ENCODE measurements at places on chromosomes 6 and 20.
A peak's percentile ranks its signal among the peaks of the same experiment; 100 is the strongest.

- DNase-seq: no peak
Measured at GRCh38 chr6:61210549-61210948, 1075.5 kb downstream of the KHDRBS2 start.

GRCh38 chr6:30618270-30618797 is 694 bp downstream of the MRPS18B start:
- peak; percentile 11 for DNase-seq

- DNase-seq: no peak
Measured at GRCh38 chr20:55783381-55783780, 221.9 kb downstream of the CBLN4 start.

- peak; percentile 73 for DNase-seq
Measured at GRCh38 chr6:145815309-145816274, 997 bp upstream of the FBXO30 start.

GRCh38 chr6:41469156-41470028 is 76.8 kb upstream of the FOXP4 start:
- DNase-seq: peak; percentile 41

DNA sequence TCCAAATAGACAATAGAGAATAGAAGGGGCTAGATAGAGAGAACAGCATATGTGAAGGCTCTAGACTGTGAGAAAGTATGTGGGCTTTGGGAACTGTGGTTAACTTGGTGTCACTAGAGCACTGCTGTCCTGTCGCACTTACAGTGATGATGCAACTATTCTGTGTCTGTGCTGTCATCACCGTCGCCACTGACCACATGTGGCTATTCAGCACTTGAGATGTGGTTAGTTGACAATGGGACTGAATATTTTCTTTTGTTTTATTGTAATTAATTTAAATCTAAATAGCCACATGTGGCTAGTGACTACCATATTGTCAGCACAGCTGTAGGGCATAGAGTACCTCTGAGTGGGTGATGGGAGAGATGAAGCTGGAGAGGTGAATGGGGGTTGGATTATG is 39.0 kb upstream of the IFNGR1 start:
- no peak for DNase-seq

GRCh38 chr20:51210084-51210483 is 187.2 kb upstream of the KCNG1 start:
- no peak for DNase-seq

DNA sequence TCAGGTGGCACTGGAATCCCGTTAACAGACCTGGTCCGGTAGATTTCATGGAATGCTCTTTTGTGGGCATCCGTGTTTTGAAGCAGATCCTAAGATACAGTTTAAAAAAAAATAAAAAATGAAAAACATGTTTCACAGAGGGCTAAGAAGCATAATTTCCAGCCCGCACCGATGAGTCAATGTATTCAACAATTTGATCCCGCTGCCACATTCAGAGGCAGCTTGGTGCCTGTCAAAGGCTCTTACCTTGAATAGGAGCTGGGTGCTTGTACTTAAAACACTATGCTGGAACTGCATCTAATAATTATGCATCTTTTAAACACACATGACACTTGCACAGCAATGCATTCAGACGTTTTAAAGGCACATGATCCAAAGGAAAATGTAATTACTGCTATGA is 164.8 kb downstream of the SYNE1 start:
- no peak for DNase-seq

- DNase-seq: no peak
Measured at GRCh38 chr6:168377484-168377855, 57.9 kb upstream of the DACT2 start.

DNA sequence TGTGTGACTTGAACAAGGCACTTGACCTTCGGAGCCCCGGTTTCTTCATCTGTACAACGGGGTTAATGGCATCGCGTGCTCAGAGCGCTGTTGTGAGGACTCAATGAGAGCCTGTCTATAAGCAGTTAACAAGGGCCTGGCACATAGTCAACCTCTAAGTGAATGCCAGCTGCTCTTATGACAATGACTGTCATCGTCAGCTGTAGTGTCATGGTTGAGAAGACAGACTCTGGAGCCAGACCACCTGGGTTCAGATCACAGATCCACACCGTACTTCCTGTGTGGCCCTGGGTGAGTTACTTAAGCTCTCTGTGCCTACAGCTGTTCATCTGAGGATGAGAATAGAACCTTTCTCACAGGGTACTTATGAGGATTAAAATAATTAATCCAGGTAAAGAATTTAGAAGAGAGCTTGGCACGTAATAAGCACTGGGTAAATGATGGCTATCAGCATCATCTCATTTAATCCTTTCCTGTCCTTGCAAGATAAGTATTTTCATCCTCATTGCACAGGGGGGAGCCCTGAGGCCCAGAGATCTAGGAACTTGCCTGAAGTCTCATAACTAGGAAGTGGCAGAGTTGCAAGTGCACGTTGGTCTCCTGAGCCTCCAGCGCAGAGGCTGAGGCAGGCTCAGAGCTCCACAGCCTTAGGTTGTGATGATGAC is 105.3 kb downstream of the EYA2 start:
- no peak for DNase-seq

DNA sequence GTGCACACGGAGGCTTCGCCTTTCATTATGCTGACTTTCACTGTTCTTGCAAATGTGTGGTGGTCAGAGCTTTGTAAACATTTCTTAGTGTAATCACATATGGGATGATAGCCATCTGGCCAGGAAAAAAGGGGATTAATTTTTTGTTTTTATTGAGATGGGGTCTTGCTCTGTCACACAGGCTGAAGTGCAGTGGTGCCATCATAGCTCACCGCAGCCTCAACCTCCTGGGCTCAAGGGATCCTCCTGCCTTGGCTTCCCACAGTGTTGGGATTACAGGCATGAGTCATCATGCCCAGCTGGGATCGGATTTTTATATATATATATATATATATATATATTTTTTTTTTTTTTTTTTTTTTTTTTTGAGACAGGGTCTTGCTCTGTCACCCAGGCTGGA is 11.0 kb upstream of the TIAM2 start:
- no peak for DNase-seq

- DNase-seq: peak; percentile 94
Measured at GRCh38 chr6:26312501-26313397, 52.2 kb upstream of the BTN3A2 start.

- no peak for DNase-seq
Measured at GRCh38 chr6:81766482-81767069, 14.1 kb upstream of the TENT5A start.

DNA sequence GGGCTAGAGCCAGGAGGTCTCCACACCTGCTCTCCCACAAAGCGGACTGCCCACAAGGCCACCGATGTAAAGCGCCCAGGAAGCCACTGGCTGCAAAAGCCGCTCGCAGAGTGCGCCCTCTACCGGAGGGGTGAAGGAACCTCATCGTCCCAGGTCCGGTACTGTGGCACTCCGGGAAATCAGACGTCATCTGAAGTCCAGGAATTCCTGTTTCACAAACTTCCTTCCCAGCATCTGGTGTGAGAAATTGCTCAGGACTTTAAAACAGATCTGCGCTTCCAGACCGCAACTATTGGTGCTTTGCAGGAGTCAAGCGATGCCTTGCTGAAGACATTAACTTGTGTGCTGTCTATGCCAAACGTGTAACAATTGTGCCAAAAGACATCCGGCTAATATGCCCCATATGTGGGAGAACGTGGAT is 115.1 kb upstream of the ARID1B start:
- DNase-seq: no peak

GRCh38 chr6:55704421-55704820 is 125.4 kb upstream of the HMGCLL1 start:
- DNase-seq: no peak

GRCh38 chr20:33725607-33726264 is 5.6 kb upstream of the PXMP4 start:
- no peak for DNase-seq

- no peak for DNase-seq
Measured at GRCh38 chr6:87851674-87852299, 149.8 kb upstream of the AKIRIN2 start.

DNA sequence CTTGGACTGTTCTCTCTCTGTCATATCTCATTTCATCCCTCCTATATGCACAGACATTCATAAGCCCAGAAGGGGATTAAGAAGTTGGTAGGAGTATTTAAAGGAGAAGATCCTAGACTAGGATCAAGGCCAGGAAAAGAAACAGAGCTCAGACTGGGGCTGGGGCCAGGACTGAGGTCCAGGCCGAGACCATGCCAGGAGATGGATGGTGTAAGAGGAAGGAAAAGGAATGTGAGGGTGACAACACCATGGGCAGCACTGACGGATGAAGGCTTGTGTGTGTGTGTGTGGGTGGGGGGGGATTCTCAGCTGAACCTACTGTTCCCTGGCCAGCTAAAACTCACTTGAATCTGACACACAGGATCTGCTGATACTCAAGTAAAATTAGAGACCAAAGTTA is 182.1 kb downstream of the KIF6 start:
- DNase-seq: no peak

DNA sequence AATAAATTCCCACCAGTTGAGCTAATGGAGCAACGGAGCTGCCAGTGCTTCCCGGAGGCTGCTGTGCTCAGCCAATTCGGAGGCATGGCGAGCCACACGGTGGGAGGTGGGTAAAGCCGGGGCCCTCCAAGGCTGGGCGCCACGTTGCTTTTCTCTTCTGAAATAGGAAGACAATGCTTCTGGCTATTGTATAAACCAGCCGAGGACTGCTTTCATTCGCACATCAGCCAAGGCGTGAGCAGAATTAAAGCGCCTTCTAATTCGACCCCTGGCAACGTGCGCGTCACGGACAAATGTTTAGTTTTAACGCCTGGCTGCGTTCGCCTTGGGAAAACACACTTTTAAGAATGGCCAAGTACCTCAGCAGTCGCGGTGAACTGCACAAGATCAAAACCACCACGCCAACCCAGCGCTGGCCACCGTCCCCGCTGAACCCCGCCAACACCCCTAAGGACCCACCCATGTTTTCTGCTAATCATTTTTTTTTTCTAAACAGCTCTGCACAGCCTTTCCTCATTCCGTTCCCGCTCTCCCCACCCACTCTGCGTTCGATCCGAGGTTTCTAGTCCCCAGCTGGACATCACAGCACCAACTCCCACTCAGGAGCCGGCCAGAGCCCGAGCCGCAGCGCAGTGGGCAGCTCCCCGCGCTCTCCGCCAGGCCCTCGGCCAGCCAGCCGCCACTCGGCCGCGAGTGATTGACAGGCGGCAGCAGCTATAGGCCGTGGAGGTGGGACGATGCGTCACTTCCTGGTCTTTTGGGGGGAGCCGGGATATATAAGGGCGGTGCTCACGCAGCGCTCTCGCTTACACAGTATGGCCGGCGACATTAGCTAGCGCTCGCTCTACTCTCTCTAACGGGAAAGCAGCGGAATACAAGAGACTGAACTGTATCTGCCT is at the start of gene AMD1:
Gene AMD1, plus strand, starts transcription at position 805 of the 899 bp plus-strand sequence. CDS start 321 bp downstream, outside the sequence.
- DNase-seq: peak; percentile 99

- DNase-seq: no peak
Measured at GRCh38 chr6:141199074-141199473, 933.7 kb upstream of the GJE1 start.

DNA sequence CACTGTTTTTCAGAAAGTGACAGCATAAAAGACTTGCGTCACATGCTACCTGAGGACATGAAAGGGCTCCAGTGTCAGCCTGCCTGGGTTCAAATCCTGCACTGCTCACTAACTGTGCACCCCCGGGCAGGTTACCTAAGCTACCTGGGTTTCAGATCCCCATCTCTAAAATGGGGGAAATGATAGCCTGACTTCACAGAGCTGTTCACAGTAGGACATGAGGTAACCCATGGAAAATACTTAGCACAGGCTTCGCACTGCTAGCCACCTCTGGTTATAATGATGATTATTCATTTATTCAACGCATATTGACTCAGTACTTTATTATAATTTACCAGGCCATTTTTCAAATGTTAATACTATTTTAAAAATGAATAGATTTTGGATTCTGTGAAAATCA is 23.0 kb downstream of the TBC1D7 start:
- no peak for DNase-seq

- DNase-seq: no peak
Measured at GRCh38 chr20:23251779-23252178, 98.8 kb upstream of the NXT1 start.

GRCh38 chr6:129507846-129508245 is 202.1 kb downstream of the ARHGAP18 start:
- DNase-seq: no peak

DNA sequence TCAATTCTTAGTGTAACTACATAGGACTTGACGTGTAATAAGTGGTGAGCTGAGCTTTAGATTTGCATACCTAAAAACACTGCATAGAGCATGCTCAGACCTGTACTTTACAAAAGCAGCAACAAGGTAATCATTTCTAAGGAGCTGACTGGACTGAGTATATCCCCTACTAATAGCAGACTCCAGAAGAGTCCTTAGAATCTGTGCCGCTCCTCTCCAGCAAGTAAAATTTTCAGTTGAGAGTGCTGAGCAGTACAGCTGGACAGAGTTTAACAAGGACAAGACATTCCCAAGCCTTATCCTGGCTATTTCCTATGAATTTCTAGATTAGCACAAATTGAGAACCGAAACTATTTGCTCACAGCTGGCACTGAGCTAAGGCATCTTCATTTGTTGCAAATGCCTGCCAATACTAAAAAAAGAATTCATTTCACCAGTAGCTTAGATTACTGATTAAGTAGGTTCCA is 26.1 kb upstream of the KLHL31 start:
- DNase-seq: no peak

DNA sequence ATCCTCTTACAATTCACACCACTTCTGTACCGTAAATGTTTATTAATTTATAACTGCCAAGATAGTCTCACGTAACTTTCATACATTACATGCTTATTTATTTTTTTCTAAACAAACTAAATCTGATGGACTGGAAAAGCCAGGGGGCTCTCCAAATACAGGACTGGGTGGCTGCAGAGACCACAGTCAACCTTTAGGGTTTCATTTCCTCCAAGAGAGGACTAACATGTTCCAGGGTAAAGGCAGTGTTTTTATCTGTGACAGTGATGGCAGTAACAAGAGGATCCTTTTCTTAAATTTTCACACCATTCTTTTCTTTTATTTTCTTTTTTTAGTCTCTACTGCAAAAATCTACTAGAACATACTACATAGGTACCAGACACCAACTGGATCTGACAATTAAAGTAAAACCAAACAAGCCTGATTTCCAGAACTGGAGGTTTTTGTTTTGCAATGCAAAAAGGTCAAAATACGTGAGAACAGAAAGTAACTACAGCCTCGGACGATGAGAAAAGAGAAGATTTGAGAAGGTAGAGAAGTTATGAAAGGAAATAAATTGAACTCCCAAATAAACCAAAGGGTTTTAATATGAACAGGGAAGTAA is 1.2 kb downstream of the LMBRD1 start:
- DNase-seq: no peak

- no peak for DNase-seq
Measured at GRCh38 chr6:54574671-54575070, 266.4 kb downstream of the TINAG start.

- DNase-seq: no peak
Measured at GRCh38 chr20:55953201-55953600, 52.1 kb downstream of the CBLN4 start.

Data from NCI-H146 (cell line).